ENCODE measurements at places on chromosomes 3 and 15. TPM values are rescaled to one million over a fixed set of nuclear protein-coding genes. Genes with fewer than 3 reads are reported as not detected.
A peak's percentile ranks its signal among the peaks of the same experiment; 100 is the strongest.

- peak; percentile 53 for DNase-seq
These were observed at the start of the genes CLCN2 and POLR2H for GRCh38 chr3:184361532-184361931. CLCN2 (minus strand) TSS chr3:184361605; CDS start chr3:184361479, 126 bp downstream. POLR2H (plus strand) TSS chr3:184361710; CDS start chr3:184363493, 1,783 bp downstream.

GRCh38 chr3:78870484-78870883, 897.3 kb downstream of the ROBO1 start:
- DNase-seq = no peak

- DNase-seq = no peak
These were observed 72.0 kb downstream of the HCN4 start for GRCh38 chr15:73296609-73297353.

ARHGEF26 gene
- total RNA-seq = 1.7 TPM
